Stimulated activated CD4-positive, alpha-beta T cell treated with anti-CD3 and anti-CD28 coated beads, Interleukin-1b, Interleukin-23, amount 100 ng/mL, for 1 hour (primary cell): ENCODE measurements at places on chromosomes 2 and 18.

- DNase-seq, result no peak
These were observed 770 bp downstream of the LYPD6B start for GRCh38 chr2:149039213-149039724.

GRCh38 chr2:73268830-73269685 lies 15.2 kb downstream of the FBXO41 start:
- DNase-seq, result no peak

DNA sequence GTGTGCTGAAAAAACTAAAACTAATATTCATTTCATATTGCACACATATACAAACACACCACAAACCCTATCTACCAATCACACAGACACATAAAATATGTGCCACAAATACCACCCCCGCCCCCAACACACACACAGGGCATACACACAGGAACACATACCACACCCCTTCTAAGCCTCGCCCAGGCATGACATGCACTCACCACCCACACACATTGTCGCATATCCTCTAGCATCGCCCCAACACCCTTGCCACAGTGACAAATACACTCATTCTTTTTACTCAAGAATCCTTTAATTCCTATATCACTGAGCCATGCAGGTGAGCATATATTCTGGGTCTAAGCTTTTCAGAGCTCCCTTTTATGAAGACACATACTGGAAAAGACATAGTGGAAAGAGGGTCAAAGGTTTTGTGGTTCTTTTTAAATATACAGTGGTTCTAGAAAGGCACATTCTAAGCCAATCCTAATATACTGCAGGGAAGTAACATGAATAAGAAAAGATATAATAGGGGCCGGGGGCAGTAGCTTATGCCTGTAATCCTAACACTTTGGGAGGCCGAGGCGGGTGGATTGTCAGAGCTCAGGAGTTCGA lies 24.5 kb upstream of the LCLAT1 start:
- DNase-seq, result peak; percentile 55

- DNase-seq, result no peak
These were observed 3.7 kb upstream of the EVX2 start for GRCh38 chr2:176087330-176088047.

GRCh38 chr2:26485099-26485498 lies 7.2 kb upstream of the OTOF start:
- DNase-seq, result no peak

DNA sequence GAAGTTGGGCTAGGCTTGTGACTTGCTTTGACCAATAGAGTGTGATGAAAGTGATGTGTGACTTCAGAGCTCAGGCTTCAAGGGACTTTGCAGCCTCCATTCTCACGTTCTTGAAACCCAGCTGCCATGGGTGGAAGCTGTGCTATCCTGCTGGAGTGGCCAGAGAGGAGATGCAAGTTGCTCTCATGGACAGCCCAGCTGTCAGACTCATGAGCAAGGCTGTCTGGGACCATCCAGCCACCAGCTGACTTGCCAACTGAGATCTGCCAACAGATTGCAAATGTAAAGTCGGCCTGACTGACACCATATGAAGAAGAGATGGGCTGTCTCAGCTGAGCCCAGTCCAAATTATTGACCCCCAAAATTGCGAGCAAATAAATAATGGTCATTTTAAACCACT lies 226.4 kb upstream of the CXCR4 start:
- no peak for DNase-seq
